Upper lobe of left lung (tissue), 6 donors: ENCODE measurements at places on chromosomes 1 and 21. TPM values are rescaled to one million over a fixed set of nuclear protein-coding genes. Genes with fewer than 3 reads are reported as not detected.
A peak's percentile ranks its signal among the peaks of the same experiment; 100 is the strongest.

The CACHD1 gene
- 24.7 TPM for total RNA-seq

The MEGF6 gene
- total RNA-seq: 92.1 TPM

The FCRL4 gene
- total RNA-seq: not detected

The AQP10 gene
- 0.29 TPM for total RNA-seq

The GOLPH3L gene
- 35.2 TPM for total RNA-seq

The KLF17 gene
- 0.30 TPM for total RNA-seq

The C8A gene
- not detected for total RNA-seq

The ZRANB2 gene
- total RNA-seq: 146 TPM

The KRTAP7-1 gene
- not detected for total RNA-seq

The BRDT gene
- total RNA-seq: not detected

The PATJ gene
- total RNA-seq: 217 TPM

The TNFAIP8L2 gene
- total RNA-seq: 15.7 TPM

The HS2ST1 gene
- total RNA-seq: 15.5 TPM

- no peak for DNase-seq
These were observed 1677.1 kb downstream of the KCNT2 start for GRCh38 chr1:194931166-194931565.

GRCh38 chr1:92995441-92996430 is 34.5 kb upstream of the DIPK1A start:
- DNase-seq: no peak

- DNase-seq: no peak
These were observed 2574.0 kb upstream of the TPTE start for GRCh38 chr21:7947422-7947821.

DNA sequence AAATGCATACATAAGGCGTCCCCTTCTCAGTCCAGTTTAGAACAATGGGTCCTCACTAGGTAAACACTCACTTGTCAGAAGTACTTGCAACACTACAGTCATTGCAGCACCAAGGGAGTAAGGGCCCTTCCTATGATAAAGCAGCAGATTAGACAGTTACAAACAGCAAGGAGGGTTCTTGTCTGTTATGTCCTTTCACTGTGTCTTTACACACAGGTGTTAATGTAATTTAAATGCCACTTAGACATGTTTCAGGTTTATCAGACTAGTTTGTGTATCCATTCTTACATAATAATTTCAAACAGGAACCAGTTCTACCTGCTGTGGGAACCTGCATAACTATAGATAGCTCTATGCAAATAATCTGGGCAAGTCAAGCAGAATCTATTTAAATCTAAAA is 105.6 kb upstream of the USH2A start:
- DNase-seq: peak; percentile 21

DNA sequence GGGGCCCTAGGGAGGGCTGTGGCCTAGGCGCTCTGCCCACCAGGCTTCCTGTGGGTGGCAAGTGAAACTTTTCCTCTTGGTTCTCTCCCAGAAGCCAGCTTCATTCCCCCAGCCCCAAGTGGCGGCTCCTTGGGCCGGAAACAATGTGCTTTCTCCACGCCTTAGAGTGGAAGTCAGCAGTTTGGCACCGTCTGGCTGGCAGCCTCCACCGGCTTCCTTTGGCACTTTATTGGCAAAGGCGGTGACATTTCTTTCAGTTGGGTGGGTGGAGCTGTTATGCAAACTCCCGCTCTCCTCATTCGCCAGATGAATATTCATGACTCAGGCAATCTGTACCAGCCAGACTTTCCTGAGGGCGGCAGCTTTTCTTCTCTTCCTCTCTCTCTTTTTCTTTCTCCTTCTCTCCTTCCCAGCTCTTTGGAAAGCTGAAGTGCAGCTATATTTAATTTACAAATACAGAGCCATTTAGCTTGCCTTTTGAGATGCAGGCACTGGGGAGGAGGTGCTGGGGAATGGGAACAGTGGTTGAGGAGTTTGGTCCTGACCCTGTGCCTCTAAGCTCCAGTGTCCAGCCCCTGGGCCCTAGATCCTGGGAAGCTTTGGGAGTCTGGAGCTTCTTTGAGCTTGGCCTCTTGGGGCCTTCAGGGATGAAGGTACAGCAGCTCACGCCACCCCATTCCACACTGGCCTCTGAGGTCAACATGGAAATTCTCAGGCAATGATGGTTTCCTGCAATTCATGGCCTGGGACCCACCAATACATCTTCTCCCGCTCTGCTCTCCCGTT is 67.8 kb upstream of the POU3F1 start:
- no peak for DNase-seq

DNA sequence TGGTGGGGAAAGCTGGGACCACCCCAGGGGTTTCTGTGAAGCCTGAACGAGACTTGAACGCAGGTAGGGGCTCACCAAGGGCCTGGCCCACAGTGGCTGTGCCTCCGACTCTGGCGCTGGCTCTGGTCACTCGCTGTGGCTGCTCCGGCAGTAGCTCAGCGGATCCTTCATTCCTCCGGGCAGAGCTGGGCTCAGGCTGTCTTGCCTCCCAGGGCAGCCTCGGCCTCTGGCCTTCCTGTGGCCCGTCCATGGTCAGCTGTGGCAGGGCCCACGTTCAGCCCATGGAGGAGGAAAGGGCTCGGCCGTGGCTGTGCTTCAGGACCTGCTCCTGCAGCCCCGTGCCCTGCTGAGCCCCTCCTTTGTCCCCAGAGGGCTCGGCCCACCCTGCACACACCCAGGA is 162.9 kb upstream of the C1orf174 start:
- DNase-seq: no peak

- DNase-seq: no peak
These were observed 392.6 kb upstream of the DEPDC1 start for GRCh38 chr1:68889471-68889870.

DNA sequence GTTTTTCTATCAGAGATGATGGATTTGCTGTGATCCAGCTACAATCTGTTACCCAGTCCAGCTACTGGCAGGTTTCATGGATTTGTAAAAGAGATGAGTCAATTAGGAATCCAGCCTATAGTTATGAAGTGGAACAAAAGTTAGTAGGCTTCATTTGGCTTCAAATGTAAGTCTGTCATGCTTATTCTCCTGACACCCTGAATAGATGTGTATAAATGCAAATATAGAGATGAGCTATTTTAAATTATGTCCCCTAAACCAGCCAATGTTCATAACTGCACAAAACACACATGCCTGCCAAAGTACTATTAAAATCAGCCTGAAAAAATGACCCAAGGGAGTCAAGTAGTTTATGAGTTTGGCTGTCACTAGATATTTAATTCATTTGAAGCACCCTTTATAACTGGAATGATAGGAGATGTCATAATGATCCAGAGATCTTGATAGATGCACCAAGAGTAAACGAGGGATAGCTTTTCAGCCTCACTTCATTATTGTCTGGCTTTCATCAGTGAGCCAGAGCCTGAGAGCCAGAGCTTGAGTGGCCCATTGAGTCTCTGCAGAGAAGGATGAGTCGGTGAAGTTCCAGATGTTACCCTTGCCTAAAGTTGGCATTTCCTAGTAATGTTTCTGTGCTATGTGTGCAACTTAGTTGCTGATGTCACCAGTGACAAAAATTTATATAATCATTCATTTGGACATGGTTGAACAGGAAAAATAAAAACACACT is 11.8 kb upstream of the NTMT2 start:
- no peak for DNase-seq

GRCh38 chr1:11707621-11708276 is 16.2 kb downstream of the DRAXIN start:
- no peak for DNase-seq

DNA sequence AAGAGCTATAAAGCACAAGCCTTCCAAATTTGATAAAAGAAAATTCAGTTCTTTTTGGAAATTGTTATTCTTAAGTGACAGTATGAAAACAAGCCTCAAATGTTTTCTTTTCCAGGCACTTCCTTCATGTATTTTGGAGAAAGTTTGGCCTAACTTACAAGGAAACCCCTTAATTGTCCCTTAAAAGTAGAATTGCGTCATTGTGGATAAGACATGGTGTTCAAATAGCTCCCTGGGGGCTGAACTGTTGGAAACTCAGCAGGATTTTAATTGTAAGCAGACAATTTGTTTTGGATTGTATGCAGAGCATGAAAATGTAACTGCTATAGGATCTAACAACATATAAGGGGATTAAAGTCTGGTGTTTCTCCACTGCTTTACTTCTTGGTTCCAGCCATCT is 35.4 kb upstream of the FGGY start:
- no peak for DNase-seq

DNA sequence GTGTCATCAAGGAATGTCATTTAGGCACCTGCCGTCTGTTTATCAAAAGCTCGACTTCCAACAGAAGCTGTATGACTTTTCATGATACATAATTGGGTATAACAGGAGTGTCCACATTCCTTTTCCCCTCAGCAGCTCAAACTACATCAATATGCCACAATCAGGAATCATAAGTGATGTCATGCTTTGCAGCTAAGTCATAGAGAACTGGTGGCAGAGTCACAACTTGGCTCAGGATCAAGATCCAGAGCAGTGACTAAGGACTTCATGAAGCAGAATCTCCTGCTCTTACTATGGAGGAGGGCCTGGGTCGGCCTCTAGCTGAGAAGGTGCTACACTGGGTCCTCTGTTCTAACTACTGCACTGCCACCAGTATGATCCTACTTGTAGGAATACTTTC is 36.5 kb upstream of the AGBL4 start:
- DNase-seq: no peak

- no peak for DNase-seq
These were observed 13.1 kb downstream of the SLC26A9 start for GRCh38 chr1:205930195-205930577.

GRCh38 chr21:32562915-32563314 is 22.4 kb downstream of the TCP10L start:
- no peak for DNase-seq

- DNase-seq: no peak
These were observed 41.7 kb downstream of the WNT4 start for GRCh38 chr1:22101199-22101598.

DNA sequence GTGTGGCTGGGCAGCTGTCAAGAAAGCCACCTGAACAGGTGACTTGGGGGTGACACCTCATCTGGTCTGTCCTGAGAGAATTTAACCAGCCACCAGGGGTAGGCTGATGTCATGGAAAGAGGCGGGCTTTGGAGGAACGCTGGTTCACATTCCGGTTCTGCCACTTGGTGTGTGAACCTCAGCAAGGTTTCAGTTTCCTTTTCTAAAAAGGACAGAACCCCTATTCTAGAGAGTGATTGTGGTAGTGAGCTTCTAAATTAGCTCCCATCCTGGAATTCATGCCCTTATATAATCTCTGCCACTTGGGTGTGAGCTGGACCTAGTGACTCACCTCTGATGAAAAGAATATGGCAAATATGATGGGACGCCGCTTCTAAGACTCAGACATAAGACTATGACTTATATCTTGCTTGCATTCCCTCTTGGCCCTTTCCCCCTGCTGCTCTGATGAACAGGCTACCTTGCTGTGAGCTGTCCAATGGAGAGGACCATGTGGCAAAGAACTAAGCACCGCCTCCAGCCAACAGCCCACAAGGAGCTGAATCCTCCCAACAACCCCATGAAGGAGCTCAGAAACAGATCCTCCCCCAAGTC is 332.1 kb downstream of the RRAGC start:
- peak; percentile 76 for DNase-seq

GRCh38 chr1:175873290-175873935 is 130.0 kb upstream of the TNR start:
- no peak for DNase-seq

- DNase-seq: no peak
These were observed 242.7 kb upstream of the FGGY start for GRCh38 chr1:59054172-59054571.

- DNase-seq: no peak
These were observed 740.6 kb downstream of the KCNT2 start for GRCh38 chr1:195867638-195868037.

GRCh38 chr1:56816264-56816663 is 2.9 kb downstream of the FYB2 start:
- DNase-seq: no peak

DNA sequence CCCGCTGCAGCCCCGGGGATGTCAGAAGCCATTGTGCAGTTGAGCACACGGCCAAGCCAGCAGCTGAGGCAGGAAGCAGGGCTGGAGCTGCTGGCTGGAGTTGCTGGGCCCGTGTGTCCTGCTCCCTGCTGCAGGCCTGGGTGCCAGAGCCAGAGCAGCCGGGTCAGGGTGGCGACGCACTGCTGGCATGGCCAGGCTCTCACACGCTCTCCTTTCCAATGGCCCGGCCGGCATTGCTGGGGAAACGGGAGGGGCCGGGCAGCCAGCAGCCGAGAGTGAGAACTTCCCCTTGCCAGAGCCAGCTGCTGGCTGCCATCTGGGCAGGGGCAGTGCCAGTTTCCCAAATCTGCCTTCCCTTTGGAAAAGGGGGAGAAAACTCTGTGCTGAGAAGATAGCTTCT is 82.4 kb upstream of the PROX1 start:
- peak; percentile 61 for DNase-seq

GRCh38 chr1:24179251-24179840 is 7.7 kb downstream of the IFNLR1 start:
- DNase-seq: no peak

- DNase-seq: no peak
These were observed 11.4 kb upstream of the VANGL1 start for GRCh38 chr1:115630342-115630741.

GRCh38 chr1:77279929-77280328 is 1.9 kb upstream of the AK5 start:
- DNase-seq: no peak

GRCh38 chr21:26443867-26444266 is 129.2 kb downstream of the CYYR1 start:
- no peak for DNase-seq

DNA sequence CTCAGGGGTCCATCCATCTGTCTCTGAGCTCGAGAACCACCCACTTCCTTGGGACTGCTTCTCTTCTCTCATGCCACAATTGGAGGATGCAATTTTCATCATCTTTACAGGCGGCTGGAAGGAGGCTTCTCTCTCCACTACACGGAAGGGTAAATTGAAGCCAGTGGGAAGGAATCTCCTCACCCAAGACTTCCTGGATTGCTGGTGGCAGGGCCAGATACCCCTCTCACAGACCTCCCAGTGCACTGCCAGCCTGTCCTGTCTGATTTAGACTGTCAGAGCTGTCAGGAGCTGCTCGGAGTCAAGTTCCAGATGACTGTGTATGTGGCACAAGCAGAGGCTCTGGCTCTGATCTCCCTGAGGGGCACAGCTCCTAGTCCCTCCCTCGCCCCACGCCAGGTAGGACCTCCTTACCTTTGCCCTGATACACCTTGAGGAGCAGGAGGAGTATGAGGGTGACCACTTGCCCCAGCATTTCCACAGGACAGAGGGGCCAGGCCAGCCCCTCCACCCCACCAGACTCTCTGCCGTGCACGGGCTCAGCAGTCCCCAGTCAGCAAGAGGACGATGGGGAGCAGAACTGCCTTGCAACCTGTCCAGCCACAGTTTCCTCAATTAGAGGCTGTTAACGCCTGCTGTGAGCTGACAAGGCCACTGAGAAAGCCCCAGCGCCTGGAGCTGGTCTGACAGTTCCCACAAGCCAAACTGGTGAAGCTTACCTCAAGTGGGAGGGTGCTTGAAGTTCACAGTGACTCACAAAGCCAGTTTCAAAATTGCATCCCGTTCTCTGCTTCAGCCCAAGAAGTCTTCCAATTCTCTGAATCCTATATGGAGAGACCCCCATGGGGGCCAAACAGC is at the start of gene CD244:
Gene CD244, minus strand, starts transcription at position 685 of the 858 bp plus-strand sequence. Its CDS starts 210 bp downstream, at position 475.
- DNase-seq: peak; percentile 10

GRCh38 chr1:17192394-17193221 is 12.3 kb upstream of the PADI1 start:
- DNase-seq: no peak
